ENCODE measurements at places on chromosomes 6 and 20.

DNA sequence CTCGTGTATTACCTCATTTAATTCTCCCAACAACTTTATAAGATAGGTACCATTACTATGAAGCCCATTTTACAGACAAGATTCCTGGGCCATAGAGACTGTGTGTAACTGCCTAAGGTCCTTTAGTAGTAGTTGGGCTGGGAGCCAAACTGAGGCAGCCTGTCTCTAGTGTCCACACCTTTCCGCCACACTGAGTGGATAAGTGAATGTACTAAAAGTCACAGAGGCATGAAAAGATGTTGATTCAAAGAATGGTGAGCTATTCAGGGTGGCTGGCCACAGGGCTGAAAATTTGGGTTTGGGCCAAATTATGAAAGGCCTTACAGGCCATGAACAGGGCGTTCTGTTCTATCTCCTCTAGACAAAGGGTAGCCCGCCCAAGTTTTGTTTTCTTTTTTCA, 11.0 kb downstream of the CD24 start:
- DNase-seq: no peak

- DNase-seq: no peak
Measured at GRCh38 chr6:88933521-88933920, 29.9 kb downstream of the RNGTT start.

GRCh38 chr6:169101036-169101805, 152.4 kb downstream of the THBS2 start:
- no peak for DNase-seq

DNA sequence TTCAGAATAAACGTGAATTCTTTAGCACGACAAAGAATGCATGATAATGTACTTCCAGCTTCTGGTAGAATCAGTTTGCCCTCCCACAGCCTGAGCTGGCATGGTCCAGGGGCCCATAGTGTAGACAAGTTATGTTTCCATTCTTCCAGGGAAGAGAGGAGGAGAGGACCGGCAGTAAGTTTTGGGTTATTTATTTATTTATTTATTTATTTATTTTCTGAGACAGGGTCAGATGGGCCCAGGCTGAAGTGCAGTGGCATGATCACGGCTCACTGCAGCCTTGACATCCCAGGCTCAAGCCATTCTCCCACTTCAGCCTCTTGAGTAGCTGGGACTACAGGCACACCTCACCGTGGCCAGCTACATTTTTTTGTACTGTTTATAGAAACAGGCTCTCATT, 4.7 kb downstream of the GABRR1 start:
- DNase-seq: no peak

DNA sequence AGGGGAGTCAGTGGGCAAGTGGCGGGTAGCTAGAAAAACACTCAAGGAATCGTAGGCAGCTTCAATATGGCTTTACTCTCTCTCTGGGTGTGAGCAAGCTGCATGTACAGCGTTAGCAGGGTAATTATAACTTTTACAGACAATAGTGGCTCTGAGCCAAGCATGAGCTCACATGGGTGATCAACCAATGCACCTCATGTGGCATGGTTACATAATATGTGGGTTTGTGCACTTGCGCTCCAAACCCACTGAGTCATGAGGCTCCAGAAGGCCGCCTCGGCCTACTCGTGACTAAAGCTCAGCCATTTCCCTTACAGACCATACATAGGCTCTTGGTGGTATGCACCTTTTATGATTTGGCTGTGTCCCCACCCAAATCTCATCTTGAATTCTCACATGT, 78.4 kb upstream of the FBXL4 start:
- DNase-seq: no peak

Measured in T-helper 2 cell (primary cell).